EH (cell line): ENCODE measurements at places on chromosomes 1 and 21.

- DNase-seq = no peak
Measured at GRCh38 chr1:155673003-155673402, 15.6 kb downstream of the YY1AP1 start.

DNA sequence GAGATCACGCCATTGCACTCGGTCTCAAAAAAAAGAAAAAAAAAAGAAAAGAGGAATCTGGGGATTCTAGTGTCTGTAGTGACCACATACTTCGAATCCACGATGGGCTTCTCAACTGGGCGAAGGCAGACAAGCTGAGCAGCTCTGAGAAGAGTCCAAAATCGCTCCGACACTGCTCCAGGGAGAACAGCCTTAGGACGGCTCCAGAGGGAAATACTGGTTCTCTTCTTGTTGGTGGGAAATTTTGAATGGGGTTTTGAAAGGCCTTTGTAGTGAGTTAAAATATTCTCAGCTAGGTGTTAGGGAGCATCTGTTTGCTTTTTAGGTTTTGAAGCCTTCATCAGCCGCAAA lies 18.3 kb upstream of the HJV start:
- DNase-seq = no peak

- no peak for DNase-seq
Measured at GRCh38 chr1:106222403-106222802, 834.1 kb upstream of the PRMT6 start.

DNA sequence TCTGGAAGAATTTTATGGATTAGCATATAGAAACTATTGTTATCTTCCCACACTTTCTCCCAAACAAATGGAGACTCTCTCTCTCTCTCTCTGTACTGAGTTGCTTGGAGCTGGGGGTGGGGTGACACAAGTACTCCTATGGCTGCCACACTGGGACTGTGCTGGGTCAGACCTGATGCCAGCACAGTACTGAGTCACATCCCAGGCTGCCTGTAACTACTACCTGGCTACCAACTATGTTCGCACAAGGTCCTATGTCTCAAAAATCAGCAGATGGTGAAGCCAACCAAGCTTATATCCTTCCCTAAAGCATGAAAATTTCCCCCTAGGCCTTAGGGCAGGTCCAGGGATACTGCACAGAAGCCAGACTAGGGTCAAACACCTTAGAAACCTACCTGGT lies 66.6 kb downstream of the FAF1 start:
- no peak for DNase-seq

DNA sequence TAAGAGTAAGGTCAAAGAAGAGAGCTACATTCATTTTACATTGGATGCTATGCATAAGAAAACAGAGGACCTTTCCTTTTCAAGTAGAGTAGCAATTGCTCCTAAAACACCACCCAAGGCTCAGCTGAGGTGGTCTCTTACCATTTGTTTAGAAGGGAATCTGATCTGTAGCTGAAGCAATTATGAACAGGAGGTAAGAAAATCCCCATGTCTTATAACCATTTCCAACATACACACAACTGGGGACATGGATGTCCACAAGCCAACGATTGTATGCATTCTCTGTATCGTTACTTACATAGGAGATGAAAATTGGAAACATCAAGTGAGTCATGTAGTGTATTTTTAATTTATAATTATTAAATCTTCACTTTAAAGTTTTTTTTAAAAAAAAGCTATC lies 132.0 kb downstream of the AKT3 start:
- DNase-seq = no peak

DNA sequence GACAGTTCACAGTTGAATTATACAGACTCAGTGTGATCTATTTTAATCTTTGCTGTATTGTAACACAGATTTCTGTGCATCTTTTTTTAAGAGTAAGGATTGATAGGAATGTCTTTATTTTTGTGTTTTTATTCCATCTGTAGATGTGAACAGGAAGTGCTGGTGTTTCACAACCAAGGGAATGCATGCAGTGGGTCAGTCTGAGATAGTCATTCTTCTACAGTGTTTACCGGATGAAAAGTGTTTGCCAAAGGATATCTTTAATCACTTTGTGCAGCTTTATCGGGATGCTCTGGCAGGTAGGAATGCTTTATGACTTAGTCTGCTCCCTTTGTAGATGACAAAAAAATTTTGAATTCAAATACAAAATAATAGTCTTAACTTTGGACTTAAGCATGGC lies 84.5 kb downstream of the CC2D1B start:
- peak; percentile 70 for DNase-seq

- peak; percentile 7 for DNase-seq
Measured at GRCh38 chr1:97412166-97412565, 508.7 kb downstream of the DPYD start.

DNA sequence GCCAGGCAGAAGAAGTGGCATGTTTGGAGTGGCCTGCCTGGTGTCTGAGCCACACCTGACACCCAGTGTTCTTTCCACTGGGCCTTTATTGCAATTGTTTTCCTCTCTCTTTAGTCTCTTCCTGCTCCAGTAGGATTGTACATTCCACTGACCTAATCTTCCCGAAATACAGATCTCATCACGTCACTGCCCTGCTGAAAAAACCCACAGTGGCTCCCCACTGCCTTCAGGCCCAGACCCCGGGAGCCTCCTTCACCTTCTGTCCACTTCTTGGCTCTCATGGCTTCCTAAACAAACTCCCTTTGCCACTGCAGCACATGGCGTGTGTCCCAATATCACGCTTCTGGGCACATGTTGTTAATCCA lies 25.3 kb upstream of the ATP5PO start:
- DNase-seq = peak; percentile 70

DNA sequence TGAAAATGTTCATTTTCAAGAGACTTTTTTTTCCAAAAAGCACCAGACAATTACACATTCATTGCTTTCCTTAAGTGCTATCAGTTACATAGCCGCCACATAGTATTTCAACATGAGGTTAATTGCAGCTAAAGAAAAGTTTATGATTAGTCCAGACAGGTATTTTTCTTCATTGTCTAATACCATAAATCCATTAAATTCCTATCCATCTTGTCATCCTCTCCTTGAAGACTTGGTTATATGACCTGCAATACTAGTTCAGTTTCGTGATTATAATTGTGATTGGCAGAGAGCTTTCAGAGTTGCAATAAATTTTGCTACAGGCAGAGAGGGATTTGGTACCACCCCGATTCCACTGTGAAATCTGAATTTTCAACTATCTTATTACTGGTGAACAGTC lies 437.7 kb downstream of the GPATCH2 start:
- no peak for DNase-seq

GRCh38 chr1:199447906-199448305 lies 579.6 kb upstream of the NR5A2 start:
- no peak for DNase-seq

GRCh38 chr21:46482225-46482845 lies 23.6 kb downstream of the DIP2A start:
- no peak for DNase-seq

DNA sequence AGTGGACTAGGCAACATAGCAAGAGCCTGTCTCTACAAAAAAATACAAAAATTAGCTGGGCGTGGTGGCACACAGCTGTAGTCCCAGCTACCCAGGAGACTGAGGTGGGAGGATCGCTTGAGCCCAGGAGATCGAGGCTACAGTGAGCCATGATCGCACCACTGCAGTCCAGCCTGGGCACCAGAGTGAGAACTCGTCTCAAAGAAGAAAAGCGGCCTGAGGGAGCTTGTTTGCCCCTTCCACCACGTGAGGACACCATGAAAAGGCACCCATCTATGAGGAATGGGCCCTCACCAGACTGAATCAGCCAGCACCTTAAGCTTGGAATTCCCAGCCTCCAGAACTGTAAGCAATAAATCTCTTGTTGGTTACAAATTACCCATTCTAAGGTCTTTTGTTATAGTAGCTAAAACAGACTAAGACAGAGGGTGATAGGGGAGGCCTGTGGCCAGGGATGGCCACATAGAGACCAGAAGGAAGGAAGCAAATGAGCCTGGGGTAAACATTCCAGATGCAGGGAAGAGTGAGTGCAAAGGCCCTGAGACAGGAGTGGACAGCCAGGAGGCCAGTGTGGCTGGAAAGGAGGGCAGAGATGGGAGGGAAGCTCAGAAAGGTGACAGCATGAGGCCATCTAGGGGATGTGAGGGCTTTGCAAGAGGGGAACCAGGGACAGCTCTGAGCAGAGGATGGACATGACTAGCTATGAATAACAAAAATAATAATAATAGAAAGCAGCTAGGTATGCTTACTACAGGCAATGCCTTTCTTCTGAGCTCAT lies 120.1 kb downstream of the MATN1 start:
- no peak for DNase-seq

GRCh38 chr1:183178545-183178944 lies 7.5 kb upstream of the LAMC2 start:
- peak; percentile 39 for DNase-seq

- no peak for DNase-seq
Measured at GRCh38 chr1:187042538-187042937, 213.8 kb downstream of the PLA2G4A start.

- no peak for DNase-seq
Measured at GRCh38 chr1:110085671-110086070, 15.2 kb upstream of the ALX3 start.
